ENCODE measurements at places on chromosomes 11 and 22. TPM values are rescaled to one million over a fixed set of nuclear protein-coding genes. Genes with fewer than 3 reads are reported as not detected.

Gene CCDC73
- not detected for total RNA-seq

Gene TRIM51
- not detected for total RNA-seq

Gene RTN4R
- 0.58 TPM for total RNA-seq

Gene ADM
- total RNA-seq: 1,405 TPM

Gene MYOD1
- total RNA-seq: not detected

Gene OR51B4
- total RNA-seq: not detected

Gene ELMOD1
- 2.8 TPM for total RNA-seq

Gene PLA2G3
- total RNA-seq: not detected

Gene IL18
- total RNA-seq: under 0.01 TPM
